Cardiac septum (tissue), 1 donor: ENCODE measurements at places on chromosomes 3 and 15. TPM values are rescaled to one million over a fixed set of nuclear protein-coding genes. Genes with fewer than 3 reads are reported as not detected.

SPATA12 gene
- total RNA-seq, result not detected

CKMT1B gene
- not detected for total RNA-seq

SLITRK3 gene
- not detected for total RNA-seq

DNA sequence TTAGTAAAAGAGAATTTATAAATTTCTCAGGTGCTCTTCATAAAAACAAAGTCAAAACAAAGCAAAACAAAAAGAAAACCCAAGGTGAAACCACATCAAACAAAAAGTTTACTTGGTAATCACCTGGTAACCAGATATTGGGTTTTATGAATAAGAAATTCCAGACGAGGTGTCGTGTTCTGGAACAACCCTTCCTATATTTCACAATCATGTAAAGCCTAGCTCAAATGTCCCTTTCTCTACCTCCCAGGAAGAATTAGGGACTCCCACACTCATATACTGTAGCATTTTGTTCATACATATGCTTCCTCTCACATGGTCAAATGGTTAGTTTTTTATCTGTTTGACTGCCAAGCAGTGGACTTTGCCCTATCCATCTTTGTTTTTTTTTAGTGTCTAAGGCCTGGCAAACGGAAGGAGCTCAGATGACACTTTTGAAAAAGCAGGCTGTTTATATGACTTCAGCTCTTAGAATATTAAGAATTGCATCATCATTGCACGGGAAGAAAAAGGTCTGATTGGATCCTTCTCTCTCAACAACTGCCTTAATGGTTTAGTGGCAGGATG is 326.7 kb upstream of the TBL1XR1 start:
- DNase-seq, result no peak

- peak; percentile 87 for DNase-seq
Measured at GRCh38 chr3:10015461-10015904, 10.8 kb upstream of the FANCD2 start.
